ENCODE measurements at places on chromosomes 4 and X.

GRCh38 chr4:176584031-176584606, 208.6 kb downstream of the VEGFC start:
- ATAC-seq: no peak

DNA sequence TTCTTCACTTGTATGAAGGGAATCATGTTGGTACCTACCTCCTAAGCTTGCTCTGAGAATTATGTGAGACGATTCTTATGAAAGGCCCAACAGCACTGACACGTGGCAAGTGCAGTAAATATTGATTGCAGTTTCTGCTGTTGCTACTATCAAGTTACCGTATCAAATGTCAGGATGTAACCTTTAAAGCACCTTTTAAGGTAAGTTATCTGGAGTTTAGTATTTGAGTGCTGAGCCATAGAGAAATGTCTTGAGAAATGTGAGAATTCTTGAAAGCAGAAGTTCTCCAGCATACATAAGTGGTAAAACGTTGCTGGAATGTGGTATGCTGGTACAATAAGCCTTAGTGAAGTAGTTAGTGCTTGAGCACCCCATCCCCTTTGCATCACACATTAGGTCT, 90.4 kb downstream of the PHOX2B start:
- ATAC-seq: no peak

DNA sequence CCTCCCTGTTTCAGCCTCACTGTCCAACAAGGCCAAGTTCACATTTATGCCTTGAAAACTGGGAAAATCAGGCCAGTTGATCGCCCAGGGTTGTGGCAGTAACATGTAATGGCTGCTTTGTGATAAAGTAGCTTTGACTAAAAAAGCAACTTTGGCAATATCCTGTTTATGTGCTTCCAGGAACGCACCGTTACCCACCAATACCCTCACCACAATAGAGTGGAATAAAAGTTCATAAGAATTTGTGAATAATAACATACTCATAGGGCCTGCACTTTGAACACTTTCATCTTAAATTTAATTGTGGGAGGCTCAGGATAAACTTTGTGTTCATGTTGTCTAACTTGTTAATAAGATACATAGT, 80.7 kb upstream of the MAML3 start:
- ATAC-seq: no peak

DNA sequence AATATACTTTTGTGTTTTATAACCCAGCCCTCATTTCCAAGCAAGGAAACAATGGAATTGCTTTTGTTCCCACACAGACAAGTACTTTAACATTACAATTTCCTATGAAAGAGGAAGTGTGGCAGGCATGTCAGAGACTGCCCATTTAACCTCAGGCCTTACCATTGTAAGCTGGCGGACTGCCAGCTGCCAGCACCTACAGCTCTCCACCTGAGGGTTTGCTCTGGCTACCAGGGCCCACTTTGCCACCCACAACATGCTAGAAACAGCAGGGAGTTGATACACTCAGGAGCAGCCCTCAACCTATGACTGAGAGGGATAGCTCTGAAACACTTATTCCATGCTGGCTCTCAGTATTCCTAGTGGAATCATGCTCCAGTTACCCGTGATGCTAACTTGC, 152.3 kb upstream of the PRDX4 start:
- ATAC-seq: no peak

GRCh38 chrX:97763981-97764380, 880.3 kb downstream of the RPA4 start:
- ATAC-seq: no peak

GRCh38 chr4:42638993-42639392, 17.9 kb downstream of the ATP8A1 start:
- peak; percentile 17 for ATAC-seq

DNA sequence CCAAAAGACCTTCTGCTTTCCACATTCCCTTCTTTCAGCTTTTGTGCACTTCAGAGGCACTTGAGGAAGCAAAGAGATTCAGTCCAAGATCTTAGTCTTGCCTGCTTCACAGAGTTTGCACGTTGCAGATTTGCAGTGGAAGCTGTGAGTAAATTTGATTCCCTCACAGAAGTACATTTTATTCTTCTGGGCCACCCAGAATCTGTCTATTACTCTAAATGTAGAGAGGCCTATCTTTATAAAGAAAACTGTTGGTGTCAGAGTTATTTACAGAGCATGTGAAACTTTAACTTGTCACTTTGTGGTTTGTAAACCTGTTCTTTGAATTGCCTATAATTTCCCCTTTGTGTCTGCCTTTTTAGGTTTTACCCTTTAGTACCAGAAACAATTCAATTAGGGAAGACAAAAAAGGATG, 15.5 kb downstream of the SPRY1 start:
- ATAC-seq: no peak

GRCh38 chrX:153900831-153901752, 3.4 kb upstream of the AVPR2 start:
- ATAC-seq: peak; percentile 73

- no peak for ATAC-seq
These were observed 115.1 kb downstream of the LARP7 start for GRCh38 chr4:112752061-112752460.

DNA sequence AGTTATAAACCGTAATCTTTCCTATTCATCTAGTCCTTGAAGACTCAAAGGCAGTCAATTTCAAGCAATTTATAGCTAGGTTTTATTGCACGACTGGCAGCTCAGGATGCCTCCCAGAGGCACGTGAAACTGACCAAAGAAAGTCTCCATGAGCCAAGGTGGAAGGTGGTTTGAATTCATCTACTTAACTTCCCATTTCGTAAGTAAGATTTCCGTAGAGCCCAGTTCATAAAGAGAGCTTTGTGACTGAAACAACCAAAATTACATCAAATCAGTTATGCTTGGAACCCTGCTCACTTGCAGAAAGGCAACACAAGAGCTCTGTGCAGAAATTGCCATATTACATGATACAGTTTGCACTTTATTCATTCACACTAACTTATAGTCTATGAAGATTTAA, 556.0 kb downstream of the TRIML1 start:
- no peak for ATAC-seq

DNA sequence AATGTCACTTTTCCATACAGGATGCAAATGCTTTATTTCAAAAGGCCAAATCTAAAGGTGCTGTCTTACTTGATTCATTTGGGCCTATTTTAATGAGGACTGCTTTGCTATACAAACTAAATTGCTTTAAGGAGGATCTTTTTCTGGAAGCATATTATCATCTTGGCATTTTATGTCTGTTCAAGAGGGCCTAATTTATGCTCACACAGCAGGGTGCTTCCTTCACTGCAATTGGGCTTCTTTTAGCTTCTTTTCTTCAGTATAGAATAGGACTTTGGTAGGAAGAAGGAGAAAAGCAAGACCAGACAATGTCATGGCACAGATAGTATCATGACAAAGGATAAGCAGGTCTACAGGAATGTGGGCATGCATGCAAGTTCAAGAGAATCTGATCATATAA, 222.4 kb upstream of the ANKRD50 start:
- ATAC-seq: no peak

- no peak for ATAC-seq
These were observed 261.4 kb upstream of the TECRL start for GRCh38 chr4:64670647-64671046.

DNA sequence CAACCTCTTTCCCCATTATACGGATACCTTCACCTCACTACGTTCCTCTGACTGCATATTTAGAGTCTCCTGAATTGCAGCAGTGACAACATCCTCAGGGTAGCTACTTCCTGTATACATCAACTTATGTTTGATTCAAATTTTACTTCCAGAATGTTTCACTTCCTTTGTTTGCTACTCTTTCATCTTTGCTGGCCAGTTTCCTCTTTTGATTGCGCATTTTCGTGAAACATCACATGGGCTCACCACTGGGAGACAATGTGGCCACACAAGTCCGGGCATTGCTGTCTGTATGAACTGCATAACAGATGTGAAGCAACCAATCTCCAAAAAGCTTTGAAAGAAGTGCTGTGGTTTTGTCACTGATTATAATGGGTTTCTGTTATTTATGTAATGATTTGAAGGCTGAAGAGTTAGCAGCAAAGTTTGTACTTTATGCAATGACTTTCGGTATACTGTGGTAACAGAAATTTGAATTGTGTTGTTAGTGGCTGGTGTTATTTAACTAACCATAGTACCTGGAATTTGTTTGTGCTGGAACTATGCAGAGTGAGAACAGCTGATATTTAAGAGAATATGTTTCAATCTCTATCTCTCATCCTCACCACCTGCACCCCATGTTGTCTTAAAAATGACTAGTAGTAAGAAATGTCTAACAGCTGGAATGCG, 7.4 kb downstream of the SNCA start:
- ATAC-seq: no peak

- ATAC-seq: no peak
These were observed 86.2 kb downstream of the MAMLD1 start for GRCh38 chrX:150449313-150449712.
